Stimulated activated CD4-positive, alpha-beta T cell treated with anti-CD3 and anti-CD28 coated beads, Interleukin-1b, Interleukin-23, amount 100 ng/mL, for 4 hours (primary cell): ENCODE measurements at places on chromosomes 3 and 15.

DNA sequence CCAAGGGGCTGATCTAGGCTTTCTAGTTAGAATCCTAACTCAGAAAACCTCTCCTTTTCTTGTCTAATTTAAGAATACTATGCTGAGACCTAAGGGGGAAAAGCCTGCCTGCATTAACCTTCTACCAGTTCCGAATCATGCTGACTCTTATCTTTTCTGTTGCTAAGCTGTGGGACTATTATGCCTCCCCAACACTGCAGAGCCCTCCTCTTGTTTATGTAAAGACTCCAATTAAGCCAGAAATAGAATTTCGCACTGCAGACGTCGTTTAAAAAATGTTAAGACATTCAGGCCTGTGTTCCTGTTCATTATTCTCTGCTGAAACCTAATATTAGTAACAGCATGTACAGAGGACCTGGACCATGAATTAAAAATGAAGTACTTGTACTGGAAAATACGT is 310.6 kb upstream of the ATP11B start:
- DNase-seq = no peak

GRCh38 chr3:7700539-7700938 is 801.1 kb upstream of the LMCD1 start:
- no peak for DNase-seq

- DNase-seq = no peak
Observed at GRCh38 chr3:23863060-23863459, 53.7 kb downstream of the NKIRAS1 start.

- DNase-seq = no peak
Observed at GRCh38 chr3:49806850-49807249, 3.8 kb downstream of the INKA1 start.

GRCh38 chr3:43699864-43700263 is 9.1 kb downstream of the ABHD5 start:
- no peak for DNase-seq

- no peak for DNase-seq
Observed at GRCh38 chr15:90585863-90586262, 56.1 kb downstream of the CRTC3 start.
